ENCODE measurements at places on chromosomes 4 and X.

- DNase-seq = peak; percentile 20
Observed at GRCh38 chr4:78610546-78611214, 59.1 kb downstream of the ANXA3 start.

DNA sequence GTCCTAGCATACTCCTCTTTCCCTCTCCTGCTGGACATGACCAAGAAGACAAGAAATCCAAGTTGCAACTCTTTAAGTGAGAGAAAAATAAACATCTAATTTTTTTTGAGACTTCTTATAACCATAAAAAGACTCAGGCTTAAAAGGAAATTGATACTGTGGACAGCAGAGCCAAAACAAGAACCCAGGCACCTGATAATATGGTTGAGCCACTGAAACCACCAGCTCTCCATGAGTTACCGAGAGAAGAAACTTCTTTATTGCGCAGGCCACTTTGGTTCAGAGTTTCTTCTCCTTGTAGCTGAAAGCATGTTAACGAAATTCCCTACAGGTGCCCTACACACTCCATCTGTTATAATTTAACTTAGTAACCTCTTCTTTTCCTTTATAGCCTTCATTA lies 11.3 kb upstream of the SPCS3 start:
- no peak for DNase-seq

- DNase-seq = no peak
Observed at GRCh38 chrX:24335871-24336270, 22.0 kb upstream of the SUPT20HL2 start.

GRCh38 chrX:12910423-12911121 lies 4.2 kb downstream of the TLR8 start:
- DNase-seq = no peak

DNA sequence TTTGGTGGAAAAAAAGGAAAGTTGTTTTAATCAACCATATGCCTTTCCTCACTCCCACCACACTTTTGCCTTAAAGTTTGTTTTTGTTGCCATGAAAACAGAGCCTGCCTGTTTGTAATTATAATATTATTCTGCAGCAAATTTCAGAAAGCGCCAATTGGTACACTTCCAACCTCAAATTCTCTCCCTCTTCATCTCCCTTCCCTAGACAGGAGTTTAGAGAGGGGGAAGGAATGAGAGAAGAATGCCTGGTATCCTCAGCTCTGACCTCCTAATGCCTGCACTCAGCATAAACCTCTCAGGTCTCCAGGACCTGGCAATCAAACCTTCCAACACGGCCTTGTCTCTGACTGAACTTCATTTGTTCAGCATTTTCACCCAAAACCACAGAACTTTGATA lies 138.4 kb upstream of the HCCS start:
- peak; percentile 47 for DNase-seq

GRCh38 chrX:38474543-38474942 lies 86.8 kb upstream of the TSPAN7 start:
- DNase-seq = no peak

- no peak for DNase-seq
Observed at GRCh38 chr4:39324897-39325613, 41.1 kb downstream of the RFC1 start.

GRCh38 chr4:86243750-86244149 lies 116.1 kb downstream of the MAPK10 start:
- no peak for DNase-seq

DNA sequence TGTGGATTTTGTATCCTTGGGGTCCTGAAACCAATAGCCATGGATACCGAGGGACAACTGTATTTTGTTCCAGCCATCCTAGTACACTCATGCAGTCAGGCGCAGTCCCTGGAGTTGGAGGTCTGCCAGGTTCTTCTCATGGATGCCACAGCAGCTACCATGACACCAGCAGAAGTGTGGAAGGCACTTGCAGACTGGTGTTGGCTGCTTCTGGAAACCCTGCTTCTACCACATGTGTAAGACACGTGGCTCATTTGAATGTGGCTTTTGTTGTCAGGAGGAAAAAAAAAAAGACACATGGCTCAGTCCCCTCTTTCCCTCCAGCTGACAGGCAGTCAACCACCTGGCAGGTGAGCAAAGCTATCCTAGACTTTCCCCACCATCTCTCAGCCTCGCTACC lies 19.4 kb downstream of the DRD5 start:
- DNase-seq = no peak

DNA sequence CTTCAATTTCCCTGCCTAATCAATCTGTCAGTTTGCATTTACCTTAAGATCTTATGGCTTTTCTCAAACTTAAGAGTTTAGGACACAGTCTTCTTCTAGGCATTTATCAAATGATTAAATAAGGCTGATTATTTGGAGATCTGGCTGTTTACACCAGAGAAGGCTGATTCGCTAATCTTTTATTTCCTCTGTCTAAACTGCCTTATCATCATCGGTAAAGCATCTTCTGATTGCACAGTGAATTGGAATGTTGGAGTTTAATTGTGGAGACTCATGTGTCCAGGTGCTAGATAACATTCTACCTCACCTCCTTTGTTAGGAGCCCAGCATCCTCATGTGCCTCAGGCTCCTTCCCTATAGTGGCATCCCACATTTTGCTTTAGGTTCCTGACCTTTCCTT lies 100.3 kb upstream of the DDIT4L start:
- DNase-seq = no peak

DNA sequence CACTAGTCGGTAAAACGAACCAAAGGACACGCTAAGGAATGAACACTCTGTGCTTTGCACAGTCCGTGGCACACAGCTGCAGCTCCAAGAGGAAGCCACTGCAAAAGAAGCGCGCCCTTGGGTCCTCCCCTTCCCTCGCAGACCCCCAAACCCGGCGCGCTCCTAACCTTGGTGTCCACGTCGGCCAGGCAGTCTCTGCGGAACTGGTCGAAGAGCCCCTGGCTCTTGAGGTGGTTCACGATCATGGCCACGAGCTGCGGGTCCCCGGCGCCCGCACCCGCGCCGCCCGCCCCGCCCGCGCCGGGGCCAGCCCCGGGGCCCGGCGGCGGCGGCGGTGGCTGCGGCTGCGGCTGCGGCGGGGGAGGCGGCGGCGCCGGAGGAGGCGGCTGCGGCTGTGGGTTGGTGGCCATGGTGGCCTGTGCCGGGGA lies 333 bp downstream of the BOD1L1 start:
- no peak for DNase-seq

GRCh38 chrX:7264399-7264798 lies 116.4 kb upstream of the PUDP start:
- DNase-seq = no peak

GRCh38 chr4:2934813-2935761 lies 28.1 kb downstream of the NOP14 start:
- peak; percentile 65 for DNase-seq

DNA sequence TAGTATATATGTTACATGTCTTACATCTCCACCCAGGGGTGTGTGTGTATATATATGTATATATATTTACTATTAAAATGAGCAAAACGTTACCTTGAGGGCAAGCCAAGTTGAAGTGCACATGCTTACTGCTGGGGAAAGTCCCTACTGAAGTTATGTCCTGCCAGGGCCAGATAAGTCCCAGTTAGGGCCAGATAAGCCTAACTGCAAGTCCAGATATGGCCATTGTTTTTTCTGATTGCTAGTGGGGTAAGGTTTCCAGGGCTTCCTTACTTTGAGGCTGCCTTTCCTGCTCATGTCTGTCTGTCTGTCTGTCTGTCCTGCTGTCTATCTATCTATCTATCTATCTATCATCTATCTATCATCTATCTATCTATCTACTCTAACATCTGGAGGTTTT lies 19.3 kb upstream of the ZNF81 start:
- DNase-seq = no peak

GRCh38 chr4:123383566-123383965 lies 13.0 kb upstream of the SPRY1 start:
- DNase-seq = no peak

DNA sequence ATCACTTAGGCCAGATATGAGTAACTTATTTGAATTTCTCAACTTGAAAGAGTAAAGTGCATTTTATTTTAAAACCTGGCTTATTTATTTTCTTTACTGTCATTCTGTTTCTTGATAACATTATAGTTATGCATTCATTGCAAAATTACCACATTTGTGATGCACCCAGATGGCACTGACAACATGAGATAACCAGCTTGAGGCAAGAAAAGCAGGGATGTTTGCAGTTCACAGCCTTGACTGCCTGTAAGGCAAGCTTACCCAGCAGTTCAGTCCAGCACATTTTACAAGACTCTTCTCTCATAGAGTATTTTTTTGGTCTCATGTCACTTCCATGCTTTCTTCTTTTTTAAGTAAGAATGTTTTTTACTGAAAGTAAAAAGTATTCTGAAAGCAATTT lies 25.3 kb upstream of the EPGN start:
- DNase-seq = no peak

DNA sequence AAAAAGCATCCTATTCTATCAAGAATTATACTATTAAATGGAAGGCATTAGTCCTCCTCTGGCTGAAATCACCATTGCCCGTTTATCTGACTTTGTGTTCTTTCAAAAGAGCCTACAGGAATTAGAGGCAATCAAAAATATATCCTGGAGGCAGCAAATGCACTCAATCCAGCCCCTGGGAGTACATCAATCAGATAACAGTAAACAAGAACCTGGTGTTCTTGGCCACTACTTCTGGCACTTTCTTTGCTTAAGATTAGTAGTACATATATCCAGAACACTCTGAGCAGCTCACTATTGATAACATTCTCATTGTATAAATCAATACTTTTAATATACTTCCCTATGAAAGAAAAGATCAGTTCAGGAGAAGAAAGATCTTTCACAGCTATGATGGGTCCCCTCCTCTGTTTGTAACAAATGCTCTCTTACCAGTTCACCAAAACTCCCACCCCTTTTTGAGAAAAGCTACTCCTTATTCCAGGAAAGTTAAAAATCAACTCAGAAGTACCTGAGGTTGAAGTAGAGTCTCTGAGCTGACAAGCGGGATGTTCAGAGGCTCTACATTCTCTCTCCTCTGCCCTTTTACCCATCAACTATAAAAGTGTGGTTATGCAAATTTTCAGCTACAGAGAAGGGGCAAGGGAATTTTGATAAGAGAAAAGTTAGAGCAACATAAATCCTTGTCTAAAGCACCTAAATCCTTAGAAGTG lies 176.0 kb downstream of the COX18 start:
- DNase-seq = no peak

- no peak for DNase-seq
Observed at GRCh38 chr4:33080275-33080674, 2360.1 kb downstream of the PCDH7 start.

DNA sequence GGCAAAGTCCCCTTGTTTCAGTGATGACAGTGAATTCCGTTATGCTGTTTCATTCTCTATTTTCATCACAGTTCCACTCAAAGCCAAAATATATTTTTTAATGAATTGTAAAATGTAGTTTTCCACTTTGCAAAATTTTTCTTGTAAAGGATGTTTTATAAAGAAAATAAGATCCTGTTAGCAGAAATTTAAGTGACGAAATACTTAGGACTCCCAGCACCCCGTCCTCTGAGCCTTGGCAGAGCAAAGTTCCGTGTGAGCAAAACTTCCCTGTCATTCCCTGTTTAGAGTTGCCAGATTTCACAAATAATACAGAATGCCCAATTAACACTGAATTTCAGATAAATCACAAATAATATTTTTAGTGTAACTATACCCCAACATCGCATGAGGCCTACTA lies 81.0 kb upstream of the RBPJ start:
- DNase-seq = no peak

DNA sequence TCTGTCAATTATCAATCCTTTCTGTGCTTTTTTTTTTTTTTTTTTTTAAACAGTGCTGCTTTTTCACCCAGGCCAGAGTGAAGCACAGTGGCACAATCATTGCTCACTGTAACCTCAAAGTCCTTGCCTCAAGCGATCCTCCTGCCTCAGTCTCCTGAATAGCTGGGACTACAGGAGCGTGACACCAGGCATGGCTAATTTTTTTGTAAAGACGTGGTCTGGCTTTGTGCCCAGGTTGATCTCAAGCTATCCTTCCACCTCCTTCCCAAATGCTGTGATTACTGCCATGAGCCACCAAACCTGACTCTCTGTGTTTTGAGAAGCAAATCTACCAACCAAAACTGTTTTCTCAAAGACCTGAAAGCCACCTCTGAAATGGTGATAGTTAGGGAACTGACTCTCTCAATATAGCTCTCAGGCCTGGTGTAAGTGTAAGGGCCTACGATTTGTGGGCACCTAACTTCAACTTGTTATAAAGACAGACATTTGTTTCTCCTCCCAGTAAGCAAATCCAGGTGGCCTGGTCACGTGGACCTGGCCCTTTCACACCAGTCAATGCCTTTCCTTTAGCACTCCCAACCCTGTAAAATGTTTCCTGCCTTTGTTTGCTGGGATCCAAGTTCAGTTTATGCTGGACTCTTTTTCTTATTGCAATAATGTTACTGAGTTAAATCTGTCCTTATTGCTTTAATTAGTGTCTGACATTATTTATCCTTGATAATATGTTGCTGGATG lies 2015.9 kb downstream of the PCDH7 start:
- DNase-seq = no peak

DNA sequence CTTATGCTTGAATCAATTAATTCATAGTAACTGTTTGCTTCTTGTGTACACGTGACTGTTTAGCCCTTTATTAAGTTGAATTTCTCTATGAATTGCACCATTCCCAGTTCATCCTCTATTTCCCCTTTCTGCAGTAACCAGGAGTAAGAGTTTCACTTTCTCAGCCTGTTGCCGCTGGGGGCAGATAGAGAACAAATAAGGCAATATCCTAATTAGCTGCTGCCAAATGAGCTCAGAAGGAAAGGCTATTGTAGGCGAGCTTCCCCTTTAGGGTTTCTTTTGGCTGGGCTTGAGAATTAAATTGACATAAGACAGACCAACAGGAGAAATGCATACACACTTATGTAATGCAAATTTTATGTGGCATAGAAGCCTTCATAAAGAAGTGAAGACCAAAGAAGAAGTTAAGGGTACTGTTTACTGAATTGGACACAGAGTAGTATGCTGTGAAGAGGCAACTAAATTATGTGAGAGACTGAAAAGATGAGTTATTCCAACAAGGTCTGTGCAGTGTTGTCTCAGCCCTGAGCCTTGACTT lies 1594.7 kb downstream of the TECRL start:
- no peak for DNase-seq

- DNase-seq = no peak
Observed at GRCh38 chrX:33855251-33855650, 276.9 kb downstream of the FAM47A start.

DNA sequence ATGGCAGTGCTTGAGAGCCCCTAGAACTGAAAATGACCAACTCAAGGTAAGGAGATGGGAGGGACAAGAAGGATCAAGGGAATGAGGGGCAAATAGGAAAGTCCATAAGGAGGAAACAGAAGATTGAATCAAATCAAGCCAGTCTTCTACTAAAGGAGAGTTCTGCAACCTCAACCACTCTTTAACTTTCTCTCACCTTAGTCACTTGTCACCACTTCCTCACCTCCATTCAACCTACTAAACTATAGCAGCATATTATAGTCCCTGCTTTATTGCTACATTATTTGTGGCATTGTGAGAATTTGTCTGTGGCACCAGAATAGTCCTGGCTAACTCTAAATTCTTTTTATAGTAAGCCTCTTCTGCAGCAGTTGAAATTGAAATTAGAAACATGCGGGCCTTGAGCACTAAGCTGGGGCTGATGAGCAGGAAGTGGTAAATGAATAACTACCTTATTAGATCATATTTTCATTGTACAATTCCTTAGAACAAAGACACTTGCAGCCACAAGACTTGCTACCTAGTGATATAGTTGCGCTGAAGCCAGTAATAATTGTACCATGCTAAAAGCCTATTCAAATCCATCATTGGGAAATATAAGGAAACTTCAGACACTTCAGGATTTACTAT lies 336.9 kb downstream of the ZNF674 start:
- no peak for DNase-seq
